CD4-positive, alpha-beta T cell (primary cell): ENCODE measurements at places on chromosomes 12 and 14. TPM values are rescaled to one million over a fixed set of nuclear protein-coding genes. Genes with fewer than 3 reads are reported as not detected.

Gene SALL2
- total RNA-seq = 2.8 TPM

Gene SLC7A8
- 0.80 TPM for total RNA-seq

Gene SMAGP
- total RNA-seq = 2.5 TPM

Gene ZFHX2
- 0.22 TPM for total RNA-seq

Gene USP5
- 31.8 TPM for total RNA-seq

GRCh38 chr12:49557187-49557916 is 10.6 kb downstream of the MCRS1 start:
- DNase-seq = no peak

- no peak for DNase-seq
These were observed 193.8 kb downstream of the TMTC2 start for GRCh38 chr12:82880442-82880901.

DNA sequence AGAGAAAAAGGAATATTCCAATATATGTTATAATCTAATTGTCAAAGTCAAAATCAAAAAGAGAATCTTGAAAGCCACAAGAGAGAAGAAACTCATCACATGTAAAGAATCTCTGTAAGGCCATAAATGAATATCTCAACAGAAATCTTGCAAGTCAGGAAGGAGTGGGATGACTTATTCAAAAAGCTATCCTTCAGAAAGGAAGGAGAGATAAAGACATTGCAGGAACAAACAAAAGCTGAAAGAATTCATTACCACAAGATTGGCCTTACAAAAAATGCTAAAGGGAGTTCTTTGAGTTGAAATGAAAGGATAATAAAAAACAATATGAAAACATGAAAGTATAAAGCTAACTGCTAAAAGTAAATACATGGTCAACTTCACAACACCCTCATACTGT is 286.8 kb downstream of the LRIG3 start:
- DNase-seq = no peak

DNA sequence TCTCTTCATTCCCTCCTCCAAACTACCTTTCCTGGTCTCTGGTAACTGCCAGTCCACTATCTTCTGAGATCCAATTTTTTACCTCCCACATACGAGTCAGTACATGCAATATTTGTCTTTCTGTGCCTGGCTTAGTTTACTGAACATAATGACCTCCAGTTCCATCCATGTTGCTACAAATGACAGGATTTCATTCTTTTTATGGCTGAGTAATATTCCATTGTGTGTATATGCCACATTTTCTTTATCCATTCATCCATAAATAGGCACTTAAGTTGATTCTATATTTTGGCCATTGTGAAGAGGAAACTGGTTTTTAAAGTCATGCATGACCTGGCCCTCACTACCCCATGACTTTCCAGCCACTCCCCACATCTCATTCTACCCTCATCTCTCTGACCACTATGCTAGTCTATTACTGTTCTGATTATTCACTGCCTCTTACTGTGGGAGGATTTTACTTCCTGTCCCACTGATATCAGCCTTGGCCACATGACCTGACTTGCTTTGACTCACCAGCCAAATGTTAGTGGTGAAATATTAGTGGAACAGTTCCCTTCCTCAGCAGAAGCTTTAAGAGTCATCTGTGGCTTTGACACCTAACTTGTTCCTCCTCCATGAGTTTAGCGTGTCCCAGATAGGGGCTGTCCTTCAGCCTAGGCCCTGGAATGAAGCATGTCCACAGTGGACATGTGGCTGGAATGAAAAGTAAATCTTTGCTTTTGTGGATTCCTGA is 52.2 kb downstream of the GOLGA5 start:
- peak; percentile 9 for DNase-seq

DNA sequence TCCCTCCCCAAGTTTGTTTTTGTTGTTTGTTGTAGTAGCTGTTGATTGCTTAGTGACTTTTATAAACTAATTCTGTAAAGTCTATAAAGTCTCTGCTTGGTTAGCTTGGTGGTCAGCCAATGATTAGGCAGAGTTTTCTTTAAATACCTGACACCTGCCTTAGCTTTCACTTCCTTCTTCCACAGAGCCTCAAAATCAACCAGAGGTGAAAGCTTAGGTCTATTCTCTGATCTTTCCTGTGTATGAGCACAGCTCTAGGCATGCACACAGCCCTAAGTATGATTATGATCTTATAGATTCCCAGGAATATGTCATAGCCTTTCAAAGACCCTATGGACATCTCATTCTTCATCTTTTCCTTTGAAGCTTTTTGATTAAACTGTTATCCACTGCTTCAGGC is 514.7 kb downstream of the AACS start:
- DNase-seq = no peak

- DNase-seq = no peak
These were observed 219.2 kb downstream of the MSRB3 start for GRCh38 chr12:65497660-65498059.

- no peak for DNase-seq
These were observed 11.5 kb downstream of the UBE2N start for GRCh38 chr12:93430280-93430679.

GRCh38 chr12:39393890-39394289 is 49.0 kb downstream of the KIF21A start:
- no peak for DNase-seq

- DNase-seq = no peak
These were observed 318.2 kb downstream of the NUAK1 start for GRCh38 chr12:105820429-105821125.

- no peak for DNase-seq
These were observed 26.3 kb downstream of the TNFAIP2 start for GRCh38 chr14:103149351-103150237.

DNA sequence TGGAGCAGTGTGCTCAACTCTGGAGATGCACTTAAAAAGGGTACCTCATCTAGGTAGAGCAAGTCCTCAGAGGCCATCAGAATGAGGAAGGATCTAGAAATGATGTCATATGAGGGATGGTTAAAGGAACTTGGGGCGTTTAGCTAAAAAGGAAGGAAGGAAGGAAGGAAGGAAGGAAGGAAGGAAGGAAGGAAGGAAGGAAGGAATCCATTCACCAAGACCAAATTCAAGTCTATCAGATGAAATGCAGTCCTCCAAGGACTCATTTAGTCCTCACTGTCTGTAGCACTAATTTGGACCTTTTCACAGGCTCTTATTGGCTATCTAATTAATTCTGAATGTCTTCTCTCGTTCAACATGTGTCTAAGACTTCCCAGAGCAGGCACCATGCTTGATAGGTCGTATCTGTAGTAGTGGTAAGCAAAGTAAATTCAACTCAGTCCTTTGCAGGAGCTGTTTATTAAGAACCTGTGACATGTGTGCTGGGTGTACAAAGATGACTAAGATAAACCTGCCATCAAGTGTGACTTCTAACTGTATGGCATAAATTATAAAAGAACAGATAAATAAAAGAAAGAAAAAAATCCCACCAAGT is 63.5 kb downstream of the LLPH start:
- DNase-seq = no peak

DNA sequence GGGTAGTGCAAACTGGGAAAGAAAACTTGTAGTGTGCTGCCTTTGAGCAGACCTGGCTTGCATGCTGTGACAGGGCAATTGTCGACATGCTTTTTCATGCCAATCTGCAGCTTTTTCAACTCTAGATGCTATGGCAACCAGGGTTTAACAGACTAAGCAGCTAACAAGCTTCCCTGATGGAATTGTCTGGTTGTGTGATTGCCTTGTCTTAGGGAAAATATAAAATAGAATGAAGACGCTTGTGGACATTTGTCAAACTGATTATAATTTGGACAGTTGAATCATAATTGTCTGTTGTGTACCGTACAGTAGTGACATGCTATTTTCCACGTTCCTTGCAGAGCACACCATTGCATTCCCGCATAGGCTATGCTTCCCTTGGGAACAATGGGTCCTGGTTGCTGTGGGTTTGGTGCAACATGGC is 113.0 kb downstream of the FOXG1 start:
- no peak for DNase-seq

DNA sequence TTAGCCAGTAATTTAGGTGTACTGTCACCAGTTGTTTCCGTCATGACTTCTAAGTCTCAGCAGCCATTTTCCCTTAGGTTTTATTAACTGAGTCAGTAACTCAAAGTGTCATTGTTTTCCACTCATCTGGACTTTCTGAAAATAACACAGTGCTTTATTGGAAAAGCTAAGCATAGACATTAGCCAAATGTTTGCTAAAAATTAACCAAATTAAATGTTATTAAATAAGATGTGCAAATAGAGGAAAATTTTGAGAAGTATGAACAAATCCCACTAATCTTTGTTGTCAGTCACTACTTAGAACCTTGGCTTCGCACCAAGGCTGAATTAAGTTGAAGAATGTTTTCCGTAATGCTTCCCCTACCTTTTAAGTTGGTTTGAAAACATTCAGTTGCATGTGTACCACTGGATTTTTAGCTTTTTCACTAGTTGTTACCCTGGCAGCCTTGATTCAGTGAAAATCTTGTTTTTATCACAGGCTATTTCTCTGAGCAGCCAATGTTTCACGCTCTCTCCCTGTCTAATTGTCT is 43.0 kb downstream of the BORCS5 start:
- DNase-seq = no peak

GRCh38 chr12:3891201-3891600 is 18.0 kb upstream of the PARP11 start:
- no peak for DNase-seq
